ENCODE measurements at places on chromosomes 11 and 22.

DNA sequence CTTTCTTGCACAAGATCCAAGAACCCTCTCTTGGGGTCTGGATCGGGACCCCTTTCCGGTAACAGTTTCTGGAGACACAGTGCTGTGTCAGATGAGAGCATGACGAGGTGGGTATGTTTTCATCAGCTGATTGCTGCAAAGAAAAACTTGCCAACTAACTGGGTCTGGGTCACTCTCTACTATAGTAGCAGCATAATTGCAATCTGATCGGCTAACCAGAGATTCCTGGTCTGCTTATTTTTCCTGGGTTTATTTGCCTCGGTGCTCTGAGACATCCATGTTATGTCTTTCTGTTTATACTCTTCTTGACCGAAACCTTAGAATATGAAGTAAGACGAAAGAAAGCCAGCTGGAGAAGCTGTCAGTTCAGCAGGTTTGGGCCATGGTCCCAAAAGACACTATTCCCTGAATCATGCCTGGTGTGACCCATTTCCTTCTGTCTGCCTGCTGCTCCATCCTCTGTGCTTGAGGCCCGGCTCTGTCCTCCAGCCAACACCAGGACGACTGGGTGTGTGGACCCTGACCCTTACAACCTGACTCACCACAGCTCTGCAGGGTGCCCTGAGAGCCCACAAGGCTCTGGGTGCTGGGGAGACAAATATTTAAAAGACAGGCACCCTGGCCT is 24.1 kb upstream of the CLMP start:
- no peak for DNase-seq

DNA sequence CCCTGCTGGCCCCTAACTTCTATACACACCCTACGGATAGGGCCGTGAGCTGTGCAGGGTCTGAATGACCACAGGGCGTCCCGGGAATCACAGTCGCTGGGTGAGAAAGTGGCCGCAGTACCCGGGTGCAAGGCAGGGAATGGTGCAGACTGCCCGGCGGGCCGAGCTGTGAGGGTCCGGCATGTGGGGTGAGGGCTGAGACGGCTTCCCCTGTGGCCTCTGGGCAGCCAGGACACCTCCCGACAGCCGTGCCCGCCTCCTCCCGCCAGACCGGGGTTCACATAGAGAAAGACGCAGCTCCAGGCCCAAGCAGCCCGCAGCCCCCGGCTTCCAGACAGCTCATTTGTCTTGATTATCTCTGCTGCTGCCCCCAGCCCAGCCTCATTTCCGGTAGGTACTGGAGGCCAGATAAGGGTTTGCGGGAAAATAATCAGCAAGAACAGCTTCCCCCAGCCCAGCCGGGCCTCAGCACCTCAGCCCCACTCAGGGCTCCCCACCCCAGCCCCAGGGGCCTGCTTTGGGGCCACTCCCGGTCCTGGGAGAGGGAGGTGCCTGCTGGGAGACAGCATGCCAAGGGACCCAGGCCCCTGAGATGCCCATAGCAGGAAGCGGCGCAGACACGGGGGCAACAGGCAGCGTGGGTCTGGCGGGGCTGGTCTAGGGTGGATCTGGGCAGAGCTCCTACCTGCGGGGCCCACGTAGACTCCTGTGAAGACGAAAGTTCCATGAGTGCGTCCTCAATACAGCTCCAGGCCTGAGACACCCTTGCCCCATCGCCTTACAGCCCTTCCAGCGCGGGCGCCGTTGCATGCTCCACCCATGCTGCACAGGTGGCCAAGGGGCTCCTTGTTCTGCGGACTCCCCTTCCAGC is 123.1 kb downstream of the BRD1 start:
- DNase-seq, result peak; percentile 52

DNA sequence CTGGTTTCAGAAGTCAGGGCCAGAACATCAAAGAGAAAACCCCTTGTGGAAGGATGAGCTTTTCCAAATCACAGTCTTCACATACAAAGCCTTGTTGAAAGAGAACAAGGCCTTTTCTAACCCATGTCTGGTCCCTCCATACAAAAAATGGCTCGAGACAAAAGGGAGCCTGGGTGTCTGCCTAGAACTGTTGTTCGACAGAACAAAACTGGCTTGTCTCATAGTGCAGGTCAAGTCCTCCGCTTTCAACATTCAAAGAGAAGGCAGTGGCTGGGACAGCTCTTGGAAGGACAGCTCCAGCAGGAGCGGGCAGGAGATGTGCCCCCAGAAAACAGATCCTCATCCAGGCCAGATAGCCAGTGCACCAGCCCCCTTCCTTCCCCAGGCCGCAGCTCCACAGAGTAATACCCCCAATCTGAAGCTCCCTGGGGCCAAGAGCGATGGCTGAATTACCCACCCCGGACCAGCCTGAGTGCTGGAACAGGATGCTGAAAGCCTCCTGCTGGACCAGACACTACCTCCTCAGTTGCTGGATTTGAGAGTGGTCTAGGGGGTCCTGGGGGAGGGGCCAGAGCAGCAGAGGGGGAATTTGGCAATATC is 27.6 kb downstream of the USH1C start:
- DNase-seq, result no peak

GRCh38 chr22:22691716-22692701 is 47.6 kb downstream of the GGTLC2 start:
- DNase-seq, result peak; percentile 19

DNA sequence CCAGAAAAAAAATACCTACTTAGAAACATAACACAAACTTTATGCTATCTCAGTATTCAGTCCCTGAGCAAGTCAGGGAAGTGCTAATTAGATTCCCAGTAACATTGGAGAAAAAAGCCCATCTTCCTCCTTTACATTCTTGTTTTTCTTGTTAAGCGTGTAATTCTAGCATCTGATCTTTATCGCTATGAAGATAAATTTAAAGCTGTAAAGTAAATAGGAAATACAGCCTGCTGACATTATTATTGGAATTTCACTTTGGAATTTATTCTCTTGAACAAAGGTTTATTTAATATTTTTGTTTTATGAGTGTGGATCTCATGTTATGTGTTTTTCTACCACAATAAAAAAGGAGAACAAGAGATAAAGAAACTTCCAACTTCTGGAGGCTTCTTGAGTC is 13.9 kb downstream of the ALKBH3 start:
- DNase-seq, result no peak

DNA sequence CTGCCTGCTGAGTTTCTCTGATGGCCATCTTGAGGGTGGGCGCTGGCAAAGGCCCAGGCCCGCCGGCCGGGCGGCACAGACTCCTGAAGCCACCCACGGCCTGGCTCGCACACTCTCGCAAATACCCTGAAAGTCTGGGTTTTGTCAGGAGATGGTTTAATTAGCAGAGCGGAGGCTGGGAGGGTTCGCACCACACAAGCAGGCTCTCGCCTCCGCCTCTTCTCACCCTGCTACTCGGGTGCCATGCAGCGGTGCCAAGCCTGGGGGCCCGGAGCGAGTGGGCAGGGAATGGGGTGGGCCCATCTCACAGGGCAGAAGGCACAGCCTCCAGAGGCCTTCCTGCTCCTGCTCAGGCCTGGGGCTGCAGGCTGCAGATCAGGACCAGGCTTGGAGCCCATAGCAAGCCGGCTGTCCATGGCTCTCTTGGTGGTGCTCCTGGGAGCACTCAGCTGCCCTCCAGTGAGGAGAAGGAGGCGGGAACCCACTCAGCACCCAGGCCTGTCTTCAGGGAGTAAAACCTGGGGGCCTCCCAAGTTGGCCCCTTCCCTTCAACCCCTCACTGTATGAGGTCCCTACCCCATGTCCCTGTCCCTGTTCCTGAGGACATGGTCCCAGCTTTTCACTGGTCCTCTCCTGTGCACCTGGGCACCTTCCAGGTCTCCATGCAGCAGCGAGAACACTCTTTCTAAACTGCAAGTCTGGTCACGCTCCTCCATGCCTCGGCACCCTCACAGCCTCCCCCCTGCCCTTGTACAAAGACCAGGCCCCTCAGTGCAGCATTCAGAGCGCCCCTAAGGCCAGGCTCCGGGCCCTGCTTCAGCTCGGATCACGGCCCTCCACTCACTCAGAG is 62.0 kb downstream of the FLRT1 start:
- DNase-seq, result no peak

DNA sequence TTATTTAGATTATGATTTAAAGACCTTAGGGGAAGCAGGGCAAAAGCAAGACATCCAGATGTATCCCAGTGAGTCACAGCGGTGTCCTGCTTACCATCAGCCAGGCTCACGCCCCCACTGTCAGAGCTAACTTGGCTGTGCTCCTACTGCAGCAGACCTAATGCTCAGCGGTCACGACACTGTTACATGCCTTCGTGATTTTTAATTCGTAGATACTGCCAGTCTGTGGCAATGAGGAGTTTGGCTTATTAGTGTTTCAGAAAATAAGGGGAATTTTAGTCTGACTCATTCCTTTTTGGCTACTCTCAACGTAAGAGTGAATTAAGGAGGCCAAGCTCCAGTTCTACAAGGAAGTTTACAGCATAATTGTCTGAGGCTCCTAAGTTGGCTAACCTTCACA is 22.7 kb downstream of the EFCAB6 start:
- no peak for DNase-seq

DNA sequence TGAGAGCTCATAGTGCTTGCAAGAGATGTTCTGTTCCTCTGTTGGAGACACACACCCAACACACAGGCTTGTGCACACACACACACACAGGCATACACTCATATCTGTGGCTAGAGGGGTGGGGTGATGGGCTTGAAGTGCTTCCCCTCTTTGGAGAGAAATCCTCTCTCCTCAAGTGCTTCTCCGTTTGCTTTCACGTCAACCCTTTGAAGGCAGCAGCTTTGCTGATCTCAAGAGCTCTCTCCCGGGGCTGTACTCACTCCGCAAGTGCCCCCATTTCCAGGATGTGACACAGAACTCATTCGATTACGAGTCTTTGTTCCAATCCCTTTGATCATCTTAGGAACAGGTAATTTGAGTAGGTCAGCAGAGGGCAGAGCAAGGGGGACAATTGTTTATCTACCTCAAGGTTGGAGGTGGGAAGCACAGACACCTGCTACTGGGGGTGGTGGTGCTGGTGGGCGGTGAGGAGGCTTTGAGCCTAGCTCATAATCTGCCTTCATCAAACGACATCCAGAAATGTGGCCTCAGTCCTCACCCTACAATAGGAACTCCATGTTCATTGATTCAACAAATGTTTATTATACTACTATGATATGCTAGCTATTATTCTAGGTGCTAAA is 529.8 kb upstream of the CADM1 start:
- no peak for DNase-seq

- DNase-seq, result peak; percentile 53
These were observed 66.8 kb downstream of the BRD1 start for GRCh38 chr22:49760630-49761571.

DNA sequence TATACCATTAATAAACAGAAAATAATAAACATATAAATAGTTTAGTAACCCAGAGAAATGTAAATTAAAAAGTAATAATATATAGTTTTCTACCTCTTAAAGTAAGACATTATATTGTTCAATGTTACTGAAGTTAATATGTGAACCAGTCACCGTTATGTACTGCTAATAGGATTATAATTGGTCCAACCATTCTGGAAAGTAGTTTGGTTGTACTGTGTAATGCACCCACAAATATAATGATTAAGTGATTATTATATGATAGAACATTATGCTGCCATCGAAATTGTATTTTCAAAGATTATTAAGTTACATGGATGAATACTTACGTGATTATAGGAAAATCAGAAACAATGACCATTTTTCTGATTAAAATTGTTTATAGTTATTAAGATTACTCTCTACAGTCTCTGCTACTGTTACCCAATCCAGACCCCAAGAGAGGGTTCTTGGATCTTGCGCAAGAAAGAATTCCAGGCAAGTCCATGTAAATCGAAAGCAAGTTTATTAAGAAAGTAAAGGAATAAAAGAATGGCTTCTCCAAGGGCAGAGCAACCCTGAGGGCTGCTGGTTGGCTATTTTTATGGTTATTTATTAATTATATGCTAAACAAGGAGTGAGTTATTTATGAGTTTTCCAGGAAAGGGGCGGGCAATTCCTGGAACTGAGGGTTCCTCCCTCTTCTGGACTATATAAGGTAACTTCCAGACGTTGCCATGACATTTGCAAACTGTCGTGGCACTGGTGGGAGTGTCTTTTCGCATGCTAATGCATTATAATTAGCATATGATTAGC is 50.1 kb downstream of the ACER3 start:
- DNase-seq, result no peak

- DNase-seq, result no peak
These were observed 220.9 kb upstream of the PITPNB start for GRCh38 chr22:28139961-28140360.

DNA sequence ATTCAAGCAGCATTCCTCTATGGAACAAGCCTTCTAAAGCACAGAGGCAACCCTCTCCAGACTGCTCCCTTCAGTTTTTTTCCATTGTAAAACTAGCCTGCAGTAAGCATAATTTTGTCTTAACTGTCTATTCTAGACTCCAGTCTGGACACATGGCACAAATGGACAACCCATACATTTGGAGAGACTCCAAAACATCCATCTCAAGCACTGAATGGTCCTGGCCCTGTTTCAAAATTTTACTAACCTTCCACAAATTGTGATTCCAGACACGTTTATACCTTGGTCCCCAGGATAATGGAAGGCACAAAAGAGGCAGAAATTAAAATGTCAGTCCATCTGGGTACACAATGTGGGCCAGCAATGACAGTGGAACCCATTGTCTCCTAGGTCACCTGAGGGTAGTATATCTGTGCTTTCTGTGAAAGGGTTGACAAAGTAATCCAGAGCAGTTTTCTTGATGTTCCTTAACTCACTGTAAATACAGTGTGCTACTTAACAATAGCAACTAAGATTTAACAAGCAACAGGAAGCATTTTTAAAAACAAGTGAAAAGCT is 16.2 kb upstream of the SESN3 start:
- DNase-seq, result no peak

- no peak for DNase-seq
These were observed 1.8 kb downstream of the SLC16A8 start for GRCh38 chr22:38081941-38082828.

DNA sequence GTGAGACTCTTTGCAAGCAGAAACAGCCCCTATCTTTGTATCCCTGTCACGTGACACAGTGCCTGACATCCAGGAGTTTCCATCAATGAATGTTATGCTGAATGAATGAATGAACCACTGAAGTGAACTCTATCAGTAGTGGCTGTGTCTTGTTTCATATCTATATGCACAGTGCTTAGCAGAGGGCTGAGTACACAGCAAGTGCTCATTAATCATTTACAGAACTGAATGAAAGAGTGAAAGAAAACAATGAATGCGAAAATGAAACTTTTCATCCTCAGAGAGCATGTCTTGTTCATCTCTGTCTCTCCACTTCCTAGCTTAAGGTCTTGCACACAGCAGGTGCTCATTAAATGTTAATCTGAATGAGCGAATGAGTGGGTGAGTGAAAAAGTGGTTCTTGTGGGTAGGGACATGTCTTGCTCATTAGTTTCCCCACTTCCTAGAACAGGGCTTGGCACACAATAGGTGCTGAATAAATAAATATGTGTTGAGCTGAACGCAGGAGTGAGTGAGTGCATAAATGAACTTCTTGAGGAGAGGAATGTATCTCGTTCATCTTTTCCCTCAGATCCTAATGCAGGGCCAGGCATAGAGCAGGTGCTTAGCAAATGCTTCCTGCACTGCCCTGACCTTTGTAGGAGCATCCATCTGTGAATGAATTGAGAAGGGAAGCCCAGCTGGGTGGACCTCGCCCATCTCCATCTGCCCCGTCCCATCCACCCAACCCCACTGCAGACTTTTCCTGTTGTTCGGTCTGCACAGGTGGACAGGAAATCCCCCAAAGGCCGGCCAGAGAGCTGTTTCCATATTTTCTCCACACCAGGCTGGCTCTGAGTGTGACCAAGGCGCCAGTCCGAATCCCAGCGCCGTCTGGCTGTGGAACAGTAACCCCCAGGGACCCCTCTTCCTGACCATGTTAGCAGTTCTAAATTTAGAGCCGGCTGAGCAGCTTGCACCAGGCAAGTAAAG is 113.4 kb upstream of the CRYBB3 start:
- no peak for DNase-seq
